ENCODE measurements at places on chromosomes 3 and 15. TPM values are rescaled to one million over a fixed set of nuclear protein-coding genes. Genes with fewer than 3 reads are reported as not detected.

GRCh38 chr15:88802991-88803240 is 320 bp upstream of the ACAN start:
- DNase-seq = peak; percentile 26

- no peak for DNase-seq
Observed at GRCh38 chr3:73215281-73215680, 153.8 kb downstream of the EBLN2 start.

DNA sequence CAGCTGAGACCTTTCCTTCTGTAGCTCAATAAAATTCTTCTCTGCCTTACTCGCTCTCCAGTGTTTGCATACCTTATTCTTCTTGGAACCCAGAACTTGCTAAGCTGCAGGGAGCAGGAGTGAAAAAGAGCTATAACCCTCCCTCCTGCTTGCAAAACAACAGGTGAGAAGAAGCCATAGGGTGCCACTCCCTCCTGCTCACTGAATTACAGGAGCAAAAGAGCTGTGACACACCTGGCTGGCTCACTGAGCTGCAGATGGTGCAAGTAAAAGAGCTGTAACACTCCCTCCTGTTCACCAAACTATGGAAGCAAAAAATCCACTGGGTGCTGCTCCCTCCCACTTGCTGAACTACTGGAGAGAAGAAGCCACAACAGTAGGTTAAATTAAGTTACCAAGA is 44.2 kb upstream of the C2CD4B start:
- DNase-seq = no peak

GRCh38 chr3:5553203-5553602 is 365.7 kb downstream of the EDEM1 start:
- DNase-seq = no peak

- no peak for DNase-seq
Observed at GRCh38 chr15:87118846-87119245, 1039.2 kb downstream of the AGBL1 start.

GRCh38 chr15:80691575-80691974 is 3.5 kb upstream of the ABHD17C start:
- DNase-seq = no peak

- DNase-seq = peak; percentile 78
Observed at GRCh38 chr15:84079885-84080777, 155.4 kb upstream of the GOLGA6L4 start.

DNA sequence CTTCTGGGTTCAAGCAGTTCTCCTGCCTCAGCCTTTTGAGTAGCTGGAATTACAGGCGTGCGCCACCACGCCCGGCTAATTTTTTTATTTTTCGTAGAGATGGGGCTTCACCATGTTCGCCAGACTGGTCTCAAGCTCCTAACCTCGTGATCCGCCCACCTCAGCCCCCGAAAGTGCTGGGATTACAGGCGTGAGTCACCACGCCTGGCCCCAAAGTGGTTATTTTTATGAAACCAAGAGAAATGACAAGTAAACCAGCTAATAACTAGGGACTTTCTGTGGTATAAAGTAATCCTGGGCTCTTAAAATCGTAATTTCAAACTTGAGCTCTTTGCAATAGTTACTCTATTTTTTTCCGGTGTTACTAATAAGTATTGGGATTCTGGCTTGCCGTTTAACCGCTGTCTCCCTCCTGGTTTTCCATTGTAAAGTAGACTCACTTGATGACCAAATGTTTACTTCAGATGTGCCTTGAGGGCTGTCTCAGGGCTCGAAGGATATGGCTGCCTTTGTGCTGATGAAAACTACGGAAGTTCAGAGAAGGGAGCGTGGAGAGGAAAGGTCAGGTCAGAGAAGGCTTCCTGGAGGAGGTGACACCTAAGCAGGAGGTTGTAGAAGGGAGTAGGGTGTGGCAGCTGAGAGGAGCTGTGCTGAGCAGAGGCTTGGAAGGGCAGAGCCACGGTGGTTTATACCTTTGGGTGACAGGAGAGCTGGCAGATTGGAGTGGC is 4.2 kb downstream of the ZSCAN2 start:
- no peak for DNase-seq

GRCh38 chr15:93974804-93975481 is 256.4 kb upstream of the MCTP2 start:
- DNase-seq = no peak

DNA sequence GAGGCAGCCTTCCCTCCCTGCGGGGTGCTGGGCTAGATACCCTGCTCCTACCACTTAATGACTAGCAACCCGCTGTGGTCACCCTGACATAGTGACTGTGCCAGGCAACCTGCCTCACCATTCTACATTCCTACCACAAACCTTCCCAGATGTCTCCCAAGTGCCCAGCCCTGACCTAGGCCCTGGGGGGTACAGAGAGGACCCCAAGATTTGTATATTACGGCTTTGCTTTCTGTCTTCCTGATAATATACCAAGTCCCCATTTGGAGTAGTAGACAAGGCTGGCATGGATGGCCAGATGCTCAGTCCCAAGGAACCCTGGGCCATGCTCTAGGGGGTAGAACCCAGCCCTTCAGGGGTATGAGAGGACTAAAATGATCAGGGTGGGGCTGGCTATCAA is 31.0 kb downstream of the ESYT3 start:
- no peak for DNase-seq

- DNase-seq = no peak
Observed at GRCh38 chr3:119401069-119401468, 62.3 kb downstream of the TMEM39A start.

GRCh38 chr3:10901296-10901945 is 85.4 kb downstream of the SLC6A11 start:
- DNase-seq = no peak

- DNase-seq = no peak
Observed at GRCh38 chr15:62112081-62112480, 45.3 kb downstream of the C2CD4A start.

GRCh38 chr3:196115678-196116083 is 33.8 kb upstream of the TFRC start:
- no peak for DNase-seq

DNA sequence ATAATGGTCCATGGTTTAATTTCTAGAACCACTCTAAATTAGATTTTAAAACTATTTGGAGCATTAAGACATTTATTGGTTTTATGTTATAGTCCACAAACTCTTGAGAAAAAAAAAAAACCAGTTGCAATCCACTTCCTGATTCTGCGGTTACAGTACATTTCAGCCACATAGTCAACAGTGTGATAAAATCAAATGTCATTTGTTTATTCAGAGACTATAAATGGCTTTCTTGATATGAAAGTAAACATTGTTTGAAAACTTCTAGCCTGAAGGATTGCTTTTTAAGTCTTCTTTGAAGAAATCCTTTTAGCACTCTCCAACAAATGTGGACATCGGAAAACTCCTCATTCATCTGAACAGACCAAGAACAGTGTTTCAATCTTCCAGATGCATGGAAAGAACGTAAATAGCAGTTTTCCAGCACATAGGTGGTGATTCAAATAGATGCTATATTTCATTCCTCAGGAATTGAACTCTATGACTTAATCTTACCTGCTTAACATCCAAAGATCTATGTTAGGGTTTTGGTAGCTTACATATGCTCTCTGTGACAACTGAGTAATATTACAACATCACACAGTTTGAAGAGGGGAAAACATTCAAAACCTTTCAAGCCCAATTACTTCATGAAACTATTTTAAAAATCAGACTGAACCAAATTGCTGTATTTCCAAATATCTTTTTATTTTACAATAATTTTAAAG is 87.8 kb upstream of the UBE2E2 start:
- no peak for DNase-seq

DNA sequence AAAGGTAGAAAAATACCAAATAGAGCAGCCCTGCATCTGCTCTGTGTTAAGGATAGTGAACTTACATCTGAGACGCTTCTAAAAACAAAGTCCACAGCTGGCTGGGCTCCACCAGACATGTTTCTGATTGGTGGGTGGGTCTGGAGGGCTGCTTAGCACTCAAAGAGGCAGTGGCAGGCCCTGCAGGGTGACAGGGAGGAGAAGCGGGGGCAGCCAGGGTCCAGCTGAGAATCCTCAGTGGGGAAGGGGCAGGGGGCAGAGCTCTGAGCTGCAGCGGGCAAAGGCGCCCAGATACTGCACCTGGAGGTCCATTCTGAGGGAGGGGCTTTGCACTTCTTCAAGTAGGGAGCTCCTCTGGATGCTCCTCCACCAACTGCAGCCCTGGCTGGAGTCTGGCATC is 28.1 kb downstream of the PRR23E start:
- DNase-seq = no peak

- no peak for DNase-seq
Observed at GRCh38 chr3:12985148-12985547, 88.1 kb downstream of the IQSEC1 start.

DNA sequence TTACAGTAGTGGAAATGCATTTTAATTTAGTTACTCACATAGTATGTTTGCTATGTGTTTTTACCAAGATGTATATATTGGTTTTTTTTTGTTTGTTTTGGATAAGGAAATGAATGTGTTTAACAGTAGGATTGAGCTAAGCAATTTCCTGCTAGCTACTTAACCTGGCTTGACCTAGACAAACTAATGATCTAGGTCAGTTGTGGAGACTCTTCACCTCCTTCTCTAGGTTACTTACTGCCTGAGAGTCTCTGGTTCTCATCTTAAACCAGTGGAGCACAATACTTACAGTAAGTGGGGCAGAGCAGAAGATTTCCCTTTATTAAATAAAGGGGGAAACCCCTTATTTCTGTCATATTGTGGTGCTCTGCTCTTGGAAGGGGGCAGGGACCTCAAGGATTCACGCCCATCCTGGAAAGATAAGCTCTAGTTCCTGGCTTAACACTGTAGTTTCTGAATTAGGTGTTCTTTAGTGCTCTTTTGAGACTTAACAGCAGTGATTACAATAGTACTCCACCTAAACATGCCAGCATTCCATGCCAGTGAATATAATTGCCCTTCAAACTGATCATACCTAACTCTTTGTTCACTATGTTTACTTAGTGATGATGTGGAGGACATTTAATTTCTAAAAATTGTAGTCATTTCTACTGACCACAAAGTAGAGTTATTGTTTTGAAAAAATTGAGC is 79.9 kb downstream of the UBP1 start:
- no peak for DNase-seq

DNA sequence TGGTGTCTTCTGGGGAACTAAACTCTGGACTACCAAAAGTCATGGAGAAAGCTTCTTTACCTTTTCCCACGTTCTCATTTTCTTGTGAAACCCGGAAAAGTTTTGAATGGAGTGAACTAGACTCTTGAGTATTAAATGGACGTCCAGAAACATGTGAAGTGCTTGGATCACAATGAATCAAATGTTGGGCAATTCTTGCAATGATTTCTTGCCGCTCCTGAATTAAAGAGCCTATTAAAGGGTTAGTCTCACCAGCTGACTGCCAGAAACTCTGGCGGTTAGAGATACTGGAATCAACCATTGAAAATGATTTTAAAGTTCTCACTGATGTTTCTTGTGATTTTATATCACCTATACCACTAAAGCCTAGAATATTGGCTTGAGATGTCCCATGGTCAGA is 40.8 kb upstream of the ARPP19 start:
- no peak for DNase-seq

- no peak for DNase-seq
Observed at GRCh38 chr15:60720086-60720485, 241.1 kb upstream of the ICE2 start.

- DNase-seq = no peak
Observed at GRCh38 chr3:76570436-76571057, 469.4 kb upstream of the ROBO2 start.

DNA sequence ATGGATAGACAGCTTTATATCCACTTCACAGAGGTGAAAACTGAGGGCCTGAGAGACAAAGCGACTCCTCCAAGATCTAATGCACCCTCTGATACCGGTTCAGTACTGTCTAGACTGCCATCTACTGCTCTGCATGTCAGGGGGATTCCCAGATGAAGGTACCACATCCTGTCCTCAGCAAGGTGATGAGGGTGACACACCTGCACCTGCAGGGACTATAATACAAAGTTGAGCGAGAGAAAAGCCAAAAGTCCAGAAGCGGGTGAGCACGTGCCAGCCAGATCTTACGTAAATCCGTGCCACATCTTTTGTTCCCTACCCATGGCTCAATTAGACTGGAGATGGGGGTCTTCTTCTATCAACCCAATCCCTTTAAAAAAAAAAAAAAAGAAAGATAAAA is 32.4 kb upstream of the HES1 start:
- DNase-seq = no peak

- DNase-seq = no peak
Observed at GRCh38 chr3:36065321-36065720, 315.0 kb upstream of the STAC start.

- DNase-seq = no peak
Observed at GRCh38 chr15:88401251-88401995, 65.8 kb downstream of the MRPL46 start.

- DNase-seq = no peak
Observed at GRCh38 chr3:30258426-30259392, 347.7 kb upstream of the TGFBR2 start.

GRCh38 chr3:1195947-1196346 is 103.1 kb downstream of the CNTN6 start:
- no peak for DNase-seq

- DNase-seq = no peak
Observed at GRCh38 chr3:167733961-167734497, 663 bp downstream of the PDCD10 start.

DNA sequence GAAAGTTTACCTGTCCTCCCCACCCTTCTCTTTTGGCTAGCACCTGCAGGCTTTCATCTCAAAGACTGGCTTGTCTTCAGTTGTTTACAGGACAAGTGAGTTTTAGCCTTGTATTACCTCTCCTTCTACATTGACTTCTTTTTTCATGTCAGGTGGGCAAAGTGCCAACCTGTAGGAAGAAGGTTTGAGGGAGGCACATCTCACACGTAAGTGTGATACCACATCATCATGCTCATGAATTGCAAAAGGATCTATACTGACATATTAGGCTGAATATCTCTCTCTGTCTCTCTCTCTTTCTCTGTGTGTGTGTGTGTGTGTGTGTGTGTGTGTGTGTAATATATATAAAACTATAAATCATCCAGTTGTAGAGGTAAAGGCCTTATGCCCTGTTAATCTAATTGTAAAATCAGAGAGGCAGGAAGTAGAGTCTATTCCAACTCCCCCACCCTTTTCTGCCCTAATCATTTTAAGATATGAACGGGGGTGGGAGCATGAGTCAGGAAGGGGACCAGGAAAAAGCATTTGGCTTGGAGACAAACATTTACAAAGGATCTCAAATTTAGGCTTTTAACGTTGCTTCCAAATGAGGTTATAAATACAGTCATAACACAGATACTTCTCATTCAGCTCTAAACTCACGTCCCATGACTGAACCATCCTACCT is 107.0 kb upstream of the PFN2 start:
- no peak for DNase-seq

DNA sequence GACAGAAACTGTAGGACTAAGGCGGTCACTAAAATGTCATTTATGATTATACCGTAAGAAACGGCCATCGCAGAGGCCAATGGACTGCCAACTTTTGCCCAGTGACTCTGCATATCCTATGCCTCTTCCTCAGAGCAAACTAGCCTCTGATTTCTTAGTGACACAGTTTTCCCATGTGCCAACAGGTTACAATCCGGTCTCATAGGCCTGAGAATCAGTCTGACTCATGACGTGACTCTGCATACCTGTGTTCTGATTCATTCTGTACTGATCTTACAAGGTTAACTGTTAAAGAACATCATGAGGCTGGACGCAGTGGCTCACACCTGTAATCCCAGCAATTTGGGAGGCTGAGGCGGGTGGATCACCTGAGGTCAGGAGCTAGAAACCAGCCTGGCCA is 17.8 kb downstream of the RUBCN start:
- no peak for DNase-seq

The SLC2A2 gene
- total RNA-seq = not detected

The CALML4 gene
- total RNA-seq = 4.1 TPM

The POLQ gene
- 2.4 TPM for total RNA-seq

The RHOV gene
- 1.8 TPM for total RNA-seq

The NR1I2 gene
- total RNA-seq = not detected

The ADIPOQ gene
- 0.15 TPM for total RNA-seq

The COL6A5 gene
- total RNA-seq = not detected

The LRRC58 gene
- 5.8 TPM for total RNA-seq

The ERICH6 gene
- total RNA-seq = 0.69 TPM

The CCNB2 gene
- total RNA-seq = 13.1 TPM

Data from glutamatergic neuron (in vitro differentiated cells).